GM04504 (cell line): ENCODE measurements at places on chromosomes 16 and 17.

DNA sequence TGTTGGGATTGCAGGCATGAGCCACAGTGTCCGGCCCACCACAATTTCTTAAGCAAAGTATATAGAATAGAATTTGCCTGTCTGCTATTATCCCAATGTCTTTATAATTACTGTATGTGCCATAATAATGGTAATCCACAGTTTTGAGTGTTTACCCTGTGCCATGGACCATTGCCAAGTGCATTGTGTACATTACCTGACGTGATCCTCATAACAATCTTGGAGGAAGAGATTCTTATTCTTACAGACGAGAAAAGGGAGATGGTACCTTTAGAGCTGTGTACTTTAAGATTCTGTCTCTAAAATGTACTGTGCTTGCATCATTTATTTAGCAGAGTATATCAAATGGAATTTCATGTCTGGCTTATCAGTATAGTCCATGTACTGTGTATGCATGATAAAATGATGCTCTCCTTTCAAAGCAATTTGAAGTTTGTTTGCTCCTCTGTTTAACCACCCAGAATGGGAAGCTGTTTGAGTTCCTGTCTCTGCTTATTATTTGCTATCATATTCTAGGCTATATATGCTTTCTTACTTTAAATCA, 13.8 kb upstream of the CDR2 start:
- no peak for DNase-seq

- DNase-seq: no peak
Measured at GRCh38 chr16:57579361-57579665, 36.9 kb downstream of the ADGRG5 start.

DNA sequence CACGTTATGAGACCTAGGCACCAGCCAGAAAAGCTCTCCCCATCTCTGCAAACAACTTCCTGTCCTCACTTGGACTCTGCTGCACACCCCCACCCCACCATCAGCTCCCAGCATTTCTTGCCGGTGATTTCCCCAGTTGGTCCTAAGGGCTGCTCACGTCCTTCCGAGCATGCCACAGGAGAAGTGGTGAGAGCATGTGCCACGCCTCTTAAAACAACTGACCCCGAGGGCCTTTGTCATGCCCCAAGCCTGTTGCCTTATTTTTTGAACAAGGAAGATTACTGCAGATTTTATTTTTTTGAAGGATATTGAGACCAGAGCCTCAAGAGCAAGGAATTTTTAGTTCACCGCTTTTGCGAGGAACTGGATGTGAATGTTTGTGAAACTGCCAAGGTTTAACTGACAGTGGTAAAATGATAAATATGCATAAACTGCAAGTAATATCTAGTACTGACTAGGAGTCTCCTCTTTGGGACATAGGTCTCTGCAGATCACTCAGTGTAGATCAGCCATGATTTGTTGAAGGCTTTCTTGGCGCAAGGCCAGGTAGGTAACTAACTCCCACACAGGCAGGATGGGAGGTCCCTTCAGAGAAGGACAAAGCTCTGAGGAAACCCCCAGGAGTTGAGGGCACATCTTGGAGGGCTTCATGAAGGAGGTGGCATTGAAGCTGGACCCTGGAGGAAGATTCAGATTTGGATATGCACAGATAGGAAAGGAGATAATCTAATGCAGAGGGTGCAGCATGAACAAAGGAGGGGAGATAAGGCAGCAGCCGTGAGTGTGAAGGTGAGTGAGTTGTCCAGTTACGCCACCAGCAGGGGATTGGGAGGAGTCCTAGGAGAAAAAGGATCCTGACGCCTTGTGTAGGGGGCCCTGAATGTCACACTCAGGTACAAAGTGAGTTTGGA, 44.7 kb downstream of the TMEM132E start:
- DNase-seq: no peak

- no peak for DNase-seq
Measured at GRCh38 chr17:62907961-62908360, 58.1 kb upstream of the TANC2 start.

GRCh38 chr17:8954339-8954738, 11.2 kb downstream of the PIK3R5 start:
- DNase-seq: no peak

DNA sequence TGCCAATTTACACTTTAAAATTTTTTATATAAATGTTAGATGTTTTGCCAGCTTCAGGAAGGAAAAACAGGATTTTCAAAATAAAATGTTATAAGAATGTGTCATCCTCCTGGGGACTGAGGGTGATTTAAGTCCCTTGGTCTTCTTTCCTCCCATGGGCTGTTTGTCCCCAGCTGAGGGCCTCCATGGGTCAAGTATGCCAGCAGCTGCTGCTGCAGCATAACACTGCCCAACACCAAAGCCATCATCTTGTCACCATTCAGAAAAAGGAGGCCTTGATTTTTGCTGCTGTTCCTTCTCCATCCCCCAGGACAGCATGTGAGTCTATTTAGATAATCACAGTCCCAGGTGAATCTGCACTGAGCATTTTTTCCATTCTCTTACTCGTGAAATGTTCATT, 188.5 kb downstream of the LGALS9B start:
- no peak for DNase-seq

DNA sequence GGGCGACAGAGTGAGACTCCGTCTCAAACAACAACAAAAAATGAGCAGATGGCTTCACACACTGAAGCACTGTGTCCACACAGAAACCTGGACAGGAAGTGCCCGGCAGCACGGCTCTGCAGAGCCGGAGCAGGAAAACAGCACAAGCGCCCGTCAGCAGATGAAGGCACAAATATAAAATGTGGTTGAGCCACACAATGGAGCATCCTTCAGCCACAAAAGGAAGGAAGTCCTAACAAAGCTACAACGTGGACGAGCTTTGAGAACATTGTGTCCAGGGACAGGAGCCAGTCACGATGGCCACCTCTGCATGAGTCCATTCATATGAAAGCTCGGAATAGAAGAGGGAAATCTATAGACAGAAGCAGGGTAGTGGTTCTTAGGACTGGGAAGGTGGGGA, 15.7 kb downstream of the RHBDF2 start:
- DNase-seq: no peak

DNA sequence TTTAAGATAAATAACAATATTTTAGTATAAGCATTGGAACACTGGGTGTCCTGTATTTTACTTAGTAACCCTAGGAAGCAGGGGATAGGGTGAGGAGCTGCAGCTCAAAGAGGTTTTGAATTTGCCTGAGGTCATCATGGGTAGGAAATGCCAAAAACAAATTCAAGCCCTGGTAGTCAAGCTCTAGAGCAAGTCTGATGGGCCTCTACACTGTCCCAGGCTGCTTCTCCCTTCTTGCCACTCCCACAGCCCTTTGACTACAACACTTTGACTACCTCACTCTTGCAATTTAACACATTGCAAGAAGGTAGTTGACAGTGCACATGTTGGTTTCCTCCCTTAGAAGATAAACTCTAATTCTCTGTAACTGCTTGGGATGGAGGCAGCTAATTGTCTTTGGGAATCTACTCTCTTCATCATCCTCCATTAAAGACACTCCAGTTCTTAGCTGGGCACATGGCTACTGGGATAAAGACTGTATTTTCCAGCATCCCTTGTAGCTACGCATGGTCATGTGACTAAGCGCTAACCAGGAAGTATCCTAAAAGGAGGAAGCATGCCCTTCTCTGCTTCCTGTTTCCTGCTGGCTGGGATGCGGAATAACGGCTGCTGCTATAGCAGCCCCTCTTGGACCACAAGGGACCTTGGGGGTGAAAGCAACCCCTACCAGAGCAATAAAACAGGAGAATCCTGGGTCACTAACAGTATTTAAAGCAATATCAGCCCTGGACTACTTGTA, 30.7 kb upstream of the SSTR2 start:
- DNase-seq: no peak

DNA sequence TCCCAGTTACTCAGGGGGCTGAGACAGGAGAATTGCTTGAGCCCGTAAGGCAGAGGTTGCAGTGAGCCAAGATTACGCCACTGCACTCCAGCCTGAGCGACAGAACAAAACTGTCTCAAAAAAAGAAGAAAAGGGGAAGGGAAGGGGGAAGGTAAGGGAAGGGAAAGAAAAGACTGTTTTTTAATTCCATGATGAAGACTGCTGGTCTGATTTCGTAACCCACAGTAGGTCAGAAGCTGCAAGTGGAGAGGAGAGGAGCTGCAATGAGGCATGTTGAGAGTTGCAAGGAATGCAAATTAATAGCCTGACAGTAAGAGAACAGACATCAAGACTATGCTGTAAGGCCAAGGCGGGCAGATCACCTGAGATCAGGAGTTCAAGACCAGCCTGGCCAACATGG, 33.3 kb downstream of the HELZ start:
- no peak for DNase-seq
